ENCODE measurements at places on chromosomes 6 and 20. TPM values are rescaled to one million over a fixed set of nuclear protein-coding genes. Genes with fewer than 3 reads are reported as not detected.

DNA sequence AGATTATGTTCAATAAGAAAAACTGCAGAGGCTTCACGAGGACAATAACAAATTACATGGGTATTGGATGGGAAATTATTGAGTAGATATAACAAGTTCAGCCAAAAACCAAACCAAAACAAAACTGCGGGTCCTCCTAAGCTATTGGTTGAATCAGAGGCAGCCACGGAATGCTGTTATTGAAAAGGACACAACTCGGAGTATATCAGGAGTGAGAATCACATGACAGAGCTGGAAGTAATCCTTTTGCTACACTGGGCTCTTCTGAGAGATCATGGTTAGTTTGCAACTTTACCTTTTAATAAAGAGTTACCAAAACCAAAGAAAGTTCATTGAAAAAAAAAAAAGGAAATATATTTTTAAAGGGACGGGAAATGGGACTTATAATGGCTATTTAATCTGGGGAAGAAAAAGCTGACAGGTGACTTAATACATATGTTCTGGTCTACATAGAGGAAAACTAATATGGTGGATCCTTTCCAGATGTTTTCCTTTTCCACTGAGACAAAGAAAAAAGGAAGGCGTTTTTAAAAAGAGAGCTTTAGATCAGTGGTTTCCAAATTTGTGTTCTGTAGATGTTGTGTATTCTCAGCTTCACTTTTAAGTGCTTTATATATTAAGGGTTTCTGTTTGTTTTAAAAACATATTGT is 6.9 kb upstream of the CITED2 start:
- DNase-seq: no peak

GRCh38 chr6:125806813-125807212 is 16.1 kb downstream of the NCOA7 start:
- no peak for DNase-seq

DNA sequence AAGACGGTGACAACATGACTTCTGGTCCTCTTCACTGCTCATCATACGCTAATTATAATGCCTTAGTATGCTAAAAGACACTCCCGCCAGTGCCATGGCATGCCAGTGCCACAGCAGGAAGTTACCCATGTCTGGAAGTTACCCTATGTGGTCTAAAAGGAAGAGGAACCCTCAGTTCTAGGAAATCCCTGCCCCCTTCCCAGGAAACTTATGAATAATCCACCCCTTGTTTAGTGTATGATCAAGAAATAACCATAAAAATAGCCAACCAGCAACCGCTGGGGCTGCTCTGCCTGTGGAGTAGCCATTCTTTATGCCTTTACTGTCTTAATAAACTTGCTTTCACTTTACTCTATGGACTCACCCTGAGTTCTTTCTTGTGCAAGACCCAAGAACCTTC is 15.8 kb upstream of the SERPINB9 start:
- DNase-seq: no peak

- DNase-seq: no peak
Observed at GRCh38 chr6:134482593-134483270, 164.8 kb upstream of the SGK1 start.

GRCh38 chr20:11162026-11162775 is 488.4 kb upstream of the JAG1 start:
- DNase-seq: no peak

GRCh38 chr20:31856516-31856915 is 11.1 kb upstream of the FOXS1 start:
- no peak for DNase-seq

DNA sequence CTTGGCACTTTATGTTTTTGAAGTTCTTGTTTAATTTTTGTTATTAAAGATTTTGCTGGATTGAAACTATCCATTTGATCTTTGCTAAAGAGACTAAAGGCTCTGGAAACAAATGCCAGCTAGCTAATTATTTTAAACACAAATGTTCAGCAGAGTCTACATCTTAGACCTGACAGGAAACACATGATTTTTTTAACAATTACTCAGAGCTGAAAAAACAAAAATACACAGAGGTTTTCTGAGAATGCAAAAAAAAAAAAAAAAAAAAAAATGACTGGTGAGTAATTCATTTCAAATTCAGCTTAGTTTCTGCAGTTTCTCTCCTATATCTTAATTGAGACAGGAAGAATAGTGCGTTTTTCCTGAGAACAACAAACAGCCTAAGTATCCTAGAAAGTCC is 448.0 kb downstream of the TENT5A start:
- DNase-seq: no peak

GRCh38 chr6:19691465-19692167 is 145.6 kb upstream of the ID4 start:
- peak; percentile 46 for DNase-seq

- DNase-seq: no peak
Observed at GRCh38 chr6:108565091-108565766, 4.5 kb downstream of the FOXO3 start.

GRCh38 chr6:133185731-133186130 is 55.4 kb upstream of the EYA4 start:
- no peak for DNase-seq

DNA sequence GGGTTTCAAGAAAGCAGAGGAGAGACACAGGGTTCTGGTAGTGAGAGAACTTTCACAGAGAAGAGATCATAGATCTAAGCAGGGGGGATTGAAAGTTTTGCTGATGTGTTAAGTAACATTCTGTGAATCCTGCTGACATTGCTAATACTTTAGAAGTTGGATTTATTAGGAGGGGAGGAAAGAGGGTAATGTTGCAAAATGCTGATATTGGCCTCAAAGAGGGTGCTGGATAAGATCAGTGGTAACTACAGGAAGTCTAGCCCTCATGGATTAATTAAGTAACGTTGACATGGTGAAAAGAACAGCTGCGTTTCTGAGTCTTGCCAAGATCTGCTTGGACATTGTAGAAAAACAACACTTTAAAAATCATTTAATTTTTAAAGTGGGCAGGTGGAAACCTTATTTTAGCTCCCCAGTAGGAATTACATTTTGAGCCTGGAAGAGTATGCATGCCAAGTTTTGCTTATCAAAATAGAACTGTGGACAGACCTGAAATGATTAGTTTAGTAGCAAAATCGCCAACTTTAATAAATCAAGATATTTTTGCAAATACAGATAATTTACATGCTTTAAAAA is 606.0 kb upstream of the HTR1E start:
- no peak for DNase-seq

GRCh38 chr6:3193102-3193849 is 34.2 kb downstream of the TUBB2B start:
- DNase-seq: peak; percentile 45

GRCh38 chr6:130035211-130035610 is 16.8 kb downstream of the L3MBTL3 start:
- DNase-seq: no peak

DNA sequence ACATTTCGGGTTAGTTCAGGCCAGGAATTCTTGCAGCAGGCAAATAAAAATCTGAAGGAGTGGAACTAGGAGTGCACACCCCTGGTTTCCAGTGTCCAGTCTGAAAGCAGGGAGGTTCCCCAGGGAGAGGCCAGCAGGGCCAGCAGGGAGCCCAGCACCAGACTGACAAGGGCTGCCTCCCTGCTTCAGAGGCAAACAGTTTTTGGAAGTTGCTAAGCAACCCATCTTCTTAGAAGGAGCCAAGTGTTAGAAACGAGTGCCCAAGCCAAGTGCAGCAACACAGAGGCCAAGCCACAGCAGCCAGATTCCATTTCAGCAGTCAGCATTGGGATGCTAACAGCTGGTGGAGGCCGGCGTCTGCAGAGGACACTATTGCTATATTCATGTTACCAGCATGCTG is 179.1 kb downstream of the SYNDIG1 start:
- DNase-seq: no peak

DNA sequence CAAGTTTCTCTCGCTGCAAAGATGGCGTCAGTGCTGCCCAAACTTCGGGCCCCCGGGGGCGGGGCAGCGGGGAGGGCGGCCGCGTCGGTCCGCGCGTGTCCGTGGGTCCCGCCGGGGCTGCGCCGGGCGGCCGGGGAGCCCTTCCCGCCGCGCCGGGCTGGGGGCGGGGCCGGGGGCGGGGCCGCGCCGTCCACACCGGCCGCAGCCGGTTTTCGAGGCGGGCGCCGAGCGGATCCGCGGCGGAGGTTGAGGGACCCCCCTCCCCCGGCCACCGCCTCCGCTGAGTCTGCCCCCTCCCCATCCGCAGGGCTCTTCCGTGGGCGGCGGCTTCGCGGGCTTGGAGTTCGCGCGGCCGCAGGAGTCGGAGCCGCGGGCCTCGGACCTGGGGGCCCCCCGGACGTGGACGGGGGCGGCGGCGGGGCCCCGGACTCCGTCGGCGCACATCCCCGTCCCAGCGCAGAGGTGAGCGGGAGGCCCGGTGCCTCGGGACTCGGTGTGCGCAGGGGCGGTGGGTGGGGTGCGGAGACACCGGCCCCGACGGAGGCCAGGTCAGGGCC is 572 bp downstream of the SLC2A4RG start:
- no peak for DNase-seq

DNA sequence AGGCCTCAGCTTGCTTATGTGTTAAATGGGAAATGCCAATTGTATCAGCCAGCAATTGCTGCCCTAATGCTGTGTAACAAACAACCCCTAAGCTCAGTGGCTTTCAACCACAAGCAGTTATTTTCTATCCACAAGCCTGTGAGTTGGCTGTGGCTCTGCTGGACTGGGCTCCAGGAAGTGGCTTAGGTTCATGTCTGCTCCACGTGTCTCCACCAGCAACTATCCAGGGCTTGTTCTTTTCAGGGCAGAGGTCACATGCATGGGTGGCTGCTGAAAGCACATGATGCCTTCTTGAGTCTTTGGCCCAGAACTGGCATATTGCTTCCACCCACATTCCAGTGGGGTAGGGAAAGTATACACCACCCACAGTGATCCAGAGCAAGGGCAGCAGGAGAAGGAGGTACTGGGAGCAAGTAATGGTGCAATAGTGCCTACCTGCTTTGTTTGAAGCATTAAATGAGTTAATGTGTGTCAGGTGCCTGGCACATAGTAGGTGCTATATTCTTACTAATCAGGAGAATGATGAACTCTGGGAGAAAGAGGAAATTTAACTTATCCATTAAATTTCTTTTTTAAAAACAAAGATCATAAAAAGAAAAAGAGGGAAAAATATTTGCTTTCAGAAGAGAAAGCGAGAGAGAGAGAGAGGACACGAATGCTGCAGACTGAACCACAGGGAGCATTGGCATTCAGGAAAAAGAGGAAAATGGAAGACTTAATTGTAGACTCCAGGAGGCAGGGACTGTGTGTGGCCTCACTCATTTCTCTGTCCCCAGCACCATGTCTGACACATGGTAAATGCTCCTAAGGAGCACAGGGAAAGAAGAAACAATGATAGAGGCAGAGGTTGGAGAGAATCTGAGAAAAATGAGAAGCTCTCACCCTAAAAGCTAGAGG is 25.2 kb upstream of the RNF24 start:
- DNase-seq: no peak

GRCh38 chr6:56789879-56790278 is 147.2 kb upstream of the DST start:
- DNase-seq: no peak

DNA sequence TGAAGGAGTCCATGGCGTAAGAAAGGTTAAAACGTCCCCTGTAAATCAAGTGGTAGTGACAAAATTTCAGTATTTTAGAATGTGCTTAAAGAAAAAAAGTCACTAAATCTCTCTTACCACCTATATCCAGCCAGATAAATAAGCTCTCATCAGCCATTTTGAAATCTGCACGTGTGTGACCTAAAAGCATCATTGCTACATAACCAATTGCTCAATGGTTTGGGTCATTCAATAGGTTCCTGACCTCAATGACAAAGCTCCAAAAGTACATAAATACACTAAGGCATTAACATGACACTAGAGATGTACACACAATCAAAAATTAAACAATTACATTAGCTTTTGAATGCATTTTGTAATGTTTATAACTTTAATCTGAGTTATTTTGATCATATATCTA is 272.4 kb downstream of the GMDS start:
- DNase-seq: no peak

DNA sequence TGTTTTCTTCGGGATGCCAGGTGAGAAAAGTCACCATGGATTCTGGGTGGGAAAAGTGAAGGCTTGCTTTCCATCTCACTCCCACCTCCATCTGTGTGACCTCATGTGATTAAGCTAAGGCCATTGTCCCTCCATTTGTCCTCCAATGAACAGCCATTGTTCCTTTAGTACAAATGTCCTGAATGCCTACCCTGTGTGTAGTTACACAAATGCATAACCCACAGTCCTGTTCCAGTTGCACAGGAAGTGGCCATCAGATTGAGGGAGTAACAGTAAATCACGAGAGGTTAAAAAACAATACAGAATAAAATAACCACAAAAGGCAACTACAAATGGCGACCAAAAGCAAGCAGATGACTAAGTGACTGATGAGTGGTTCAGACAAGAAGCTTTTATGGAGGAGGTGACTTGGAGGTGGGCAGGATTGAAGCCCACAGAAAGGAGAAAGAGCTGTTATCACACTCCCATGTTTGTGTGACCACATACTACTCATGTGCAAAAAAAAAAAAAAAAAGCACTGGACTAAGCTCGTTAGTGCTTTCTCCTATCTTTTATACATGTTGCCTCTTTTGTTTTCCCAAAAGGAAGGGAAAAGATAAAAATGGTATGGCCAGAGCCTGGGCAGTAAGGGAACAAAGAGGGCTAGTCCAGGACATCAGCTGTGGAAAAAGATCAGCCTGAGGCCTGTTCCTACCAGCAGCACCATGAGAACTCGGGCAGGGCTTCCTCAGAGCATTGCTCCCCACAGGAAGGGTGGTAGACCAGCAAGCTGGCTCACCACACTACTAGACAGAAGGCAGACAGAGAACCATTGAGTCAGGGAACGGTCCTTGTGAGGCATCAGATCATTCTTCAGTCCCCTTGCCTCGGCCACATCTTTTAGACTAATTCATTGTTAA is 111.0 kb downstream of the TFAP2A start:
- DNase-seq: no peak

DNA sequence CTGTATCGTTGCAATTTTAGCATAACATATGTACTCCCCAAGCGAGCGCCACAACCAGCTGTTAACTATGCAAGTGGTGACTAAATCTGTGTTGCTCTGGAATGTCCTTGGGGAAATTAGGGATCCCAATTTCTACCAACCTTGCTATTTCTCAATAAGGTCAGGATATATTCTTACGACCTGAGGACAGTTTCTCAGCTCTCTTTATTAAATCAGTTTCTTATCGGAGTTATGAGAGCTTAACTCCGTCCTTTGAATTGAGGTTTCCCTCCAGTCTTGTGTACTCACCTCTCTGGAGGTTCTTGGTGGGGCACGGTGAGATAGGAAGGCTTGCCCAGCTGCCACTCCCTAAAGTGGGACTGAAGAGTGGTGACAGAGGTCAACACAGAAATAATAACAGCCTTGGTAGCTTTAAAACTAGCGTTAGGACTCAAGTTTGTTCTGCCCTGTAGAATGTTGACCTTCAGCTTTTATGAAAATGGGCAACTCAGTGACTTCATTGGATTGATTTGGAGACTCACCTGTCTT is 694 bp downstream of the MRPS18B start:
- DNase-seq: no peak

GRCh38 chr6:106146852-106147351 is 60.8 kb downstream of the PRDM1 start:
- no peak for DNase-seq

- no peak for DNase-seq
Observed at GRCh38 chr20:8342391-8342790, 210.3 kb downstream of the PLCB1 start.

Gene RNF182
- total RNA-seq: 3.0 TPM

Gene CRIP3
- total RNA-seq: 2.0 TPM

Gene SMLR1
- total RNA-seq: not detected

Gene CFB
- not detected for total RNA-seq

Gene TREML1
- not detected for total RNA-seq

Gene HLA-DOA
- total RNA-seq: 1.7 TPM

Gene TTPAL
- total RNA-seq: 22.3 TPM

Gene CRISP1
- not detected for total RNA-seq

Gene HMGN3
- 134 TPM for total RNA-seq

Gene SLC26A8
- total RNA-seq: 0.33 TPM

Gene GRM1
- total RNA-seq: 0.63 TPM

Gene CALHM4
- total RNA-seq: not detected

Gene MOG
- not detected for total RNA-seq

Data from neural crest cell (in vitro differentiated cells).